CD8-positive, alpha-beta memory T cell (primary cell): ENCODE measurements at places on chromosomes 4 and X. TPM values are rescaled to one million over a fixed set of nuclear protein-coding genes. Genes with fewer than 3 reads are reported as not detected.

UGT2B15 gene
- not detected for total RNA-seq

DAPP1 gene
- 18.8 TPM for total RNA-seq

DNA sequence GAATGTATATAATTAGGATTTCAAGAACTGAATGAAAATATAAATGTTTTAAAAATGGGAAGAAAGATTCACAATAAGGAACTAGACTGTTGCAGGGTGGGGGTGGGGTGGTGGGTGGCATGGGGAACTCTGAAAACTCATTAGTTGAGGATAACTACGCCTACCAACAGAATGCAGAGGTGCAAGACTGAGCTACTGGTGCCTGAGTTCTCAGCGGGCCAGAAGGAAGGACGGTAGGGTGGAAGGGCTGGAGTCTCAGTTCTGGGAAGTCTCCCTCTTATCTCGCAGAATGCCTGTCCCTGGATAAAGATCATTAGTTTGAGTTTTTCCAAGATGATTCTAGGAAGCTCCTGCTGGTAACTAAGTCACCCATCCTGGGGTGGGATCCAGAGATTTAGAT lies 1.3 kb upstream of the SOD3 start:
- DNase-seq: no peak

GRCh38 chrX:148536961-148537360 lies 36.5 kb downstream of the AFF2 start:
- DNase-seq: no peak

- no peak for DNase-seq
Observed at GRCh38 chrX:123993904-123994635, 32.6 kb downstream of the STAG2 start.

GRCh38 chr4:113586072-113586471 lies 175.5 kb downstream of the CAMK2D start:
- DNase-seq: no peak

GRCh38 chrX:94977986-94978385 lies 1304.0 kb downstream of the FAM133A start:
- no peak for DNase-seq

DNA sequence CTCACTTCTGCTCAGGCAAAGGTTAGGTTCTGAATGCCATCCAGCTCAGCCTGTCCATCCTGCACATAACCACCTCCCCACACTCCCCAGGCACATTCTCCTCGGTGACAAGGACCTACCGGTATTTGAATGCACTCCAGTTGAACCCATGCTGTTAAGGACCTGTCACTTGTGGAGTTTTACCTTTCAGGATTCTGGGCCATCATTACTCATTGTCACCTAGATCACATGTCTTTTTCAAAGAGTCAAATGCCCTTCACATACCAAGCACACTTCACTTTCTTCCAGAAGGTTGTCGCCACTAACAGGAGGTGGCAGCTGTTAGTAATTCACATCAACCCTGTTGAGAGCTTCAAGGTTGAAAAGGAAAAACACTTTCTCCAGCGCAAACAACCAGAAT lies 218.3 kb downstream of the SOWAHB start:
- no peak for DNase-seq

DNA sequence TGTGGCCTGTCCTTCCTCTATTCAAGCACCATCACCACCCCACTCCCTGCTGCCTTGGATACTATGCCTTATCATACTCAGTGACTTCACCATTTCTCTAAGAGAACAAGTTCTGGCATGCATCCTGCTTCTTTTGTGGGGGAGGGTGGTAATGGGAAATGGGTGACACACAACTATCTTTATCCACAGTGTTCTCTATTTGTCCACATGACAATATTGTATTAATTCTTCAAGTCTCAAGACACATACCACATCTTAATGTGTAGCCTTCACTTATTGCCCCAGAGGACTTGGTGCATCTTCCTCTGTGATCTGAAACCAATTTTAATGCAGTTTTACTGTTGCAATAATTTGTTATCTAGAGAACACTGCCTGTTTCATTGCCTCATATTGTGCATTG lies 29.3 kb upstream of the UGT2B7 start:
- no peak for DNase-seq

DNA sequence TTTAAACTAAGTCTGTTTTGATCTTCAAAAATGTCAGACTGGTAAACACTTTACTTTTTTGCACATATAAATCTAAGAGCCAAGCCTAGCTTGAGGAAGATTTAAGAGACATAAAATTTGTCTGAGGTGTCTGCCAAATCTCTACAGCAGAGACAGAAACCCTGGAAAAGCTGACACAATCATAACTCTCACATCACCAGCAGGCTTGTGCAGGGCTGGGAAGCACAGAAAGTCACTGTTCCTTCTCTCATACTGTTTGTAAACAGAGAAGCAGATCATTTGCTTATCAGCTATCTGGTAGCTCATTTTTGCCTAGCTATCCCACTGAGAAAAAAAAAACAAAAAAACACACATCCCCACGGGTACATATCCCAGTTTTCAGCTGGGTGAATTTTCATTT lies 7.0 kb downstream of the ENOX2 start:
- no peak for DNase-seq
